ENCODE measurements at places on chromosomes 1 and 21. TPM values are rescaled to one million over a fixed set of nuclear protein-coding genes. Genes with fewer than 3 reads are reported as not detected.
A peak's percentile ranks its signal among the peaks of the same experiment; 100 is the strongest.

GRCh38 chr1:23083714-23084480, 64.6 kb downstream of the KDM1A start:
- H3K36me3 ChIP-seq = peaks cover 86% of the 10 kb centered on the region
- no peak overlapping the region for H3K4me3 ChIP-seq
- peaks cover 19% of the 10 kb centered on the region for H3K4me1 ChIP-seq
- DNase-seq = no peak
- no peak overlapping the region for H3K27ac ChIP-seq

DNA sequence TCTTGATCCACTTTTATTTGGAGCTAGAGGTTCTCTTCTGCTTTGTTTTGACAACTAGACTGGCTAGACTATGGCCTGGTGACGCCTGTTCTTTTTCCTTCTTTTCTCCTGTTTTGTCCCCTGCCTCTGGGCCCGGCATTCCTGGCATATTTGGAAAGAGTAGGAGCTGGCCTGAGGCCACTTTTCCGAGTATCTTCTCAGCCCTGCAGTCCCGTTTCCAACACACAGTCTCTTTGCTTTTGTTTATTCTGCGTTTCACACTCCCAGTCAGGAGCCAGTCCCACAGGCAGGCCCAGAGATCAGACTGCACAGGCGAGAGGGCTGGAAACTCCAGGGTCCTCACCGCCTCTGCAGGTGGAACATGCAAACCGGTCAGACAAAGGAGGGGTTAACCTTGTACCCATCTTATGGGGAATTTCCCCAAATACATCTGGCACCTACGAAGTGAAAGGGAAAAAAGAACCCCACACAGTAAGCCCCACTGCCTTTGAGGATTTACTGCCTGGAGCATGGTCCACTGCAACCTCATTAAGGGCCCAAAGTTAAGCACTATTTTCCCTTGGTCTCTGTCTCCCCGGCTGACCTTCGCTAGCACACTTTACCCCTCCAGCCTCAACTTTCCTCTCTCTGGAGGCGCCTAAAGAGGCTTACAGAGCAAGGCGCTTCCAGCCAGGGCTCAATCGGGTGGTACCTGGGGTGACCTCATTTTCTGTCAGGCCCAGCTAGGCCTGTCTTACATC, 141.1 kb downstream of the TOMM20 start:
- peaks cover 12% of the 10 kb centered on the region for H3K36me3 ChIP-seq
- H3K27me3 ChIP-seq = no peaks in the 10 kb centered on the region
- peak; percentile 87 for DNase-seq
- H3K4me1 ChIP-seq = peaks cover 24% of the 10 kb centered on the region
- H3K4me3 ChIP-seq = no peak overlapping the region
- H3K27ac ChIP-seq = peak overlapping the region; percentile 92

Gene BACH1
- total RNA-seq = 76.6 TPM

- no peak for DNase-seq
- H3K4me3 ChIP-seq = no peak overlapping the region
- H3K4me1 ChIP-seq = peaks cover under 1% of the 10 kb centered on the region
- H3K27me3 ChIP-seq = no peaks in the 10 kb centered on the region
These were observed 232.1 kb upstream of the KAZN start for GRCh38 chr1:14366091-14367018.

DNA sequence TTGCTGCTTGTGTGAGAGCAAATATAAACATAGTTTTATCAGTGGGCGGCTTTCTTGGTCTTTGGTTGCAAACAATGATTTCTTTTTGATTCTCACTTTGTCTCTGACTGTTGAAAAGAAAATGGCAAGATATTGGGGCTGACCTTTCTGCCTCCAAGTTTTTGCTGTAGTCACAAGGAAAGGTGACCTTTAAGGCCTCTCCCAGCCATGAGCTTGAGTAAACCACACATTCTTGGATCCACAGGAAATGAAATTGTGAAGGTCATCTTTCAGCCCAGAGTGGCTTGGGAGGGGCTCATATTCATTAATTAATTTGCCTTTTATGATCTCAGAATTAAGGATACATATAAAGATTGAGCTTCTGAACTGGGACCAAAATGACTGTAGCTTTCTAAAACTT, 241.6 kb downstream of the BACH1 start:
- H3K27me3 ChIP-seq = no peaks in the 10 kb centered on the region
- DNase-seq = no peak
- H3K4me3 ChIP-seq = no peak overlapping the region
- H3K4me1 ChIP-seq = no peaks in the 10 kb centered on the region
- no peak overlapping the region for H3K27ac ChIP-seq

DNA sequence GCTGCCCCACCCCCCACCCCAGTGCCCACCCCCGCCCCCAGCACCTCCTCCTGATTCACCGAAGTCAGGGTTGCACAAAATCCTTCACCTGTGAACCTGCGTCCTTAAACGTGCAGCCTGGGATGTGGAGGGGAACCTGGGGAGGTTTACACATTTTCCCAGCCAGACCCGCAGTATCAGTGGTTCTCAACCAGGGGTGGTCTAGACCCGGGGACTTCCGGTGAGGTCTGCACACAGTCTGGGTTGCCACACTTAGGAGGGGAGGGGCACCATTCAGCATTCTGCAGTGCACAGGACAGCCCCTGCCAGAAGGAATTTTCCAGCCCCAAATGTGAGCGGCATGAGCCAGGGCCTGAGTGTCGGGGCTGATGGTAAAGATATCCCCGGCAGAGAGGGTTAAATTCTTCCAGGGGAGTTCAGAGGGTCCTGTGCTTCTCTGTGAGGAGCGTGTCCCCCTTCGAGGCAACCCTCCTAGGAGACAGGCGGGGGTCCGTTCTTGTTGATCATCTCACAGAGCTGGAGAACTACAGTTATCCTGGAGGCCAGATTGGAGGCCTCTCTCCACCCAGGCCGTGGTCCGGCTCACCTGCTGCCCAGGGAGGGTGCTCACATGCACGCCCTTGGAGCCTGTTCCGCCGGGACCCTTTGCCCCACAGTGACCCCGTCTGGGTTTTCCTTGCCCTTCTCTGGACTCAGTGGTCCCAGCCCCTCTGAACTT, 113.6 kb downstream of the SIK1 start:
- H3K4me1 ChIP-seq = peaks cover 23% of the 10 kb centered on the region
- no peak overlapping the region for H3K4me3 ChIP-seq
- no peaks in the 10 kb centered on the region for H3K27me3 ChIP-seq
- peaks cover 4% of the 10 kb centered on the region for H3K36me3 ChIP-seq
- no peak overlapping the region for H3K27ac ChIP-seq

DNA sequence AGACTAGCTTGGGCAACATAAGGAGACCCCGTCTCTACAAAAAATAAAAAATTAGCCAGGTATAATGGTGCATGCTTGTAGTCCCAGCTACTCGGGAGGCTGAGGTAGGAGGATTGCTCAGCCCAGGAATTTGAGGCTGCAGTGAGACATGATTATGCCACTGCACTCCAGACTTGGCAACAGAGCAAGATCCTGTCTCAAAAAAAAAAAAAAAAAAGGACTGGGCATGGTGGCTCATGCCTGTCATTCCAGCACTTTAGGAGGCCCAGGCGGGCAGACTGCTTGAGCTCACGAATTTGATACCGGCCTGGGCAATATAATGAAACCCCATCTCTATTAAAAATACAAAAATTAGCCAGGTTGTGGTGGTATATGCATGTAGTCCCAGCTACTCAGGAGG, 47.3 kb upstream of the BCL10 start:
- H3K4me3 ChIP-seq = no peak overlapping the region
- H3K36me3 ChIP-seq = no peaks in the 10 kb centered on the region
- H3K27ac ChIP-seq = no peak overlapping the region
- DNase-seq = no peak

DNA sequence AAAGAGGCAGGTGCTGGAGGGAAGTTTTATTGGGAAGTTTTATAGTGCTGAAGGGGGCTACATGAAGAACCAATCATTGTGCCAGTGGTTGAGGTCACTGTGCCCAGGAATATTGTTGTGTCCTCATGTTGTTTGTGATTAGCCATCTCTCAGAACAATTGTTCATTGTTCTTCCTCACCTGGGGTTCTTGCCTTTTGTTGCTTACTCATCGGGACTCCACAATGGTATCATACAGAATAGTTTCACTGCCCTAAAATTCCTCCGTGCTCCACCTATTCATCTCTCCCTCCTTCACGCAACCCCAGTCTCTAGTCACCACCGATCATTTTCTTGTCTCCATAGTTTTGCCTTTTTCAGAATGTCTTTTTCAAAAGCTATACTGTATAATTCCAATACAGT, 38.9 kb upstream of the CDC14A start:
- H3K4me1 ChIP-seq = peaks cover 6% of the 10 kb centered on the region
- H3K27me3 ChIP-seq = no peaks in the 10 kb centered on the region
- H3K36me3 ChIP-seq = no peaks in the 10 kb centered on the region
- no peak overlapping the region for H3K4me3 ChIP-seq
- H3K27ac ChIP-seq = no peak overlapping the region
